CD4-positive, alpha-beta T cell treated with Interleukin-2 at 100 ng/mL for 4 hours (primary cell): ENCODE measurements at places on chromosomes 4 and X.
A peak's percentile ranks its signal among the peaks of the same experiment; 100 is the strongest.

- DNase-seq, result no peak
These were observed 6.4 kb upstream of the RBMX2 start for GRCh38 chrX:130395341-130395740.

DNA sequence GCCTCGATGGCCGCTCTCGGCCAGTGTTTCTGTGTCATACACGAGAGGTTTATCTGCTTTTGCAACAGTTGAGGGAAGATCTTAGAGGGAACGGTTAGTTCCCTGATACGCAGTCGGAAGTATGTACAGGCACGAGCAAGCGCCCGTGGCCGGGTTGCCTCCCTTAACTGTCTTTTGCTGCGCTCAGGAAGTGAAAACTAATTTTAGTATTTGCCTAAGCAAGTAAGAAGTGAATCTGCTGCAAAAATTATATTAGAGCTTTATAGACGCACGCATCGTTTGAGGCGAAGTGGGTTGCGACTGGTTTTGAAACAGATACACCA is 695 bp downstream of the MTM1 start:
- DNase-seq, result no peak

DNA sequence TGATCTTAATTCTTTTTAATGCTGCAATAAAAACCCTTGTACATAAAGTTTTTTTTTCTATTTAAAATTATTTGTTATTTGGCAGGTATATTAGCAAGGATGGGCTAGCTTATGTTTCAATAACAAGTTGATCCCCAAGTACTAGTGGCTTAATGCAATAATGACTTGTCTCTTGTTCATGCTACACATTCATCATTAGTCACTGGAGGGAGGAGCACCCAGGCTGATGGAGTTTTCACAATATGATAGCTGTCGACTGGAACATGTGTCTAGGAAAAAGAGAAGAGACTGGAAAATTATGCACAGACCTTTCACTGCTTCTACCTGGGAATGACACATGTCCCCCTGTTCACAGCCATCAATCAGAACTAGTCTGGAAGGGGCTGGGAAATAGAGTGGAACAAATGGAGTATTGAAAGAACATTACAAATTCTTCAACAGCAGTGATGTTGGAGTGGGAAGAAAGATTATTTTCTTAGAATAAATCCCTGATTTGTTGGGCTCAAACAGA is 387.9 kb upstream of the RPS6KA3 start:
- DNase-seq, result no peak

DNA sequence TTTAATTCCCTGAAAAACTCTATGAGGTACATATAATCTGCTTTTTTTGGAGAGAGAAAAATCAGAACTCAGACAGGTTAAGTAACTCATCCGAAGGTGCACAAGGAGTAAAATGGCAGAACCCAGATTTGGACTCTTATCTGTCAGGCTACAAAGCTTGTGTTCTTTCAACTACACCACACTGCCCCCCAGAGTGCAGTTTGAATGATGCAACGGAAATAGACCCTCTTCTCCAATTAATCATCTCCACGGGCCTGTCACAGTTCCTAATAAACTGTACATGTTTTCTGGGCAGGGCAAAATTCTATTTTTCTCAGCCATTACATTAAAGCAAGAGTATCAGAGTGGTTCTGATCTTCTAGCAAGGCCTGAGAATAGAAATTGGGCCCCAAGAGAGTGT is 35.3 kb upstream of the DCX start:
- no peak for DNase-seq

GRCh38 chrX:55127692-55128091 is 38.9 kb downstream of the PAGE2 start:
- no peak for DNase-seq

DNA sequence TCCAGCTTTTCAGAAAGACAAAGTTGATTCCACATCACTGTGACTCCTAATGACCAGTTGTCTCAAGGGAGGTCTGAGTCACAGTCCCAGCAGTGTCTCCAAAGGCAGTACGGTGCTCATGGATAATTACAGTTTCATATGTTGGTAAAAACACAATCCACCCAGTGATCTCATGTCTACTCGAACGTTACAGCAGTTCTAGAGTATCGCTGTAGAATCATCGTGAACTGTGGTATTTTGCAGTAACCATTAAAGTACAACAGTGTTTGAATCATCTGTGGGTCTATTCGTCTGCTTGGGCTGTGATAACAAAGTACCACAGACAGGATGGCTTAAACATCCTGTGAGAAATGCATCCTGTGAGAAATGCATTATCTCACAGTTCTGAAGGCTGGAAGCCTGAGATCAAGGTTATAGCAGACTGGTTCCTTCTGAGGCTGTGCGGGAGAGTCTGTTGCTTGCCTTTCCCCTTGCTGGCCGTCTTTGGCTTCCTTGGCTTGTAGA is 121.1 kb upstream of the SORBS2 start:
- DNase-seq, result no peak

- no peak for DNase-seq
These were observed 32.5 kb downstream of the HTRA3 start for GRCh38 chr4:8301851-8302730.

- peak; percentile 79 for DNase-seq
These were observed 16.8 kb downstream of the PTTG2 start for GRCh38 chr4:37976991-37977470.

DNA sequence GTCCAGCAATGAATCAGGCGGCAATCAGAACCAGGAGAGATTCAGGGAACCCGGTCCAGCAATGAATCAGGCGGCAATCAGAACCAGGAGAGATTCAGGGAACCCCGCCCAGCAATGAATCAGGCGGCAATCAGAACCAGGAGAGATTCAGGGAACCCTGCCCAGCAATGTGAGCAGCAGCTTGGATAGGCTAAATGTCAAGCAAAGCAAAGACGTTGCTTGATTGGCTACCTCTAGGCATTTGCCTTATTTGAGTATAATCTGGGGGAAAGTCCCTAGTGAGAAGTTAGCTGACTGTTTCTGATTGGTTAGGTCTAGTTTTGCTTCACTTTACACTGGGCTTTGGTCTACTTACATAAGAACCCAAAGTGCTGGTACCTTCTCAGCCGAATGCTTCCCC is 1212.2 kb upstream of the TENM3 start:
- no peak for DNase-seq

DNA sequence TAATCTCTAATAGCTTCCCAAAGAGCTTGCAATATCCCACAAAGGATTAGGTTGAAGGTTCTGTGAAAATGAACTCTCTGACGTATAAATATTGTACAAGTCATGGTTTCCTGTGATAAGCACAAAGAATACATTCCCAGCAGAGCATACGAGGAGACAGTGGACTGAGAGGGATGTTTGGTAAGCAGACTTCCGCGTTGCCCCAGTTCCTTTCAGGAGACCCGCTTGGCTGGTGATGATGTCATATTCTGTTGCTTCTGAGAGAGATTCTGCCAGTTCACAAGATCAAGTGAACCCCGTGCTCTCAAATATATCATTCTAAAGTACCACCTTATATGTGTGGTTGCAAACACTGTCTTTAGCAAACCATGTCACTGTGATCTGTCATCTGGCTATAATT is 323.9 kb upstream of the CASK start:
- DNase-seq, result no peak

DNA sequence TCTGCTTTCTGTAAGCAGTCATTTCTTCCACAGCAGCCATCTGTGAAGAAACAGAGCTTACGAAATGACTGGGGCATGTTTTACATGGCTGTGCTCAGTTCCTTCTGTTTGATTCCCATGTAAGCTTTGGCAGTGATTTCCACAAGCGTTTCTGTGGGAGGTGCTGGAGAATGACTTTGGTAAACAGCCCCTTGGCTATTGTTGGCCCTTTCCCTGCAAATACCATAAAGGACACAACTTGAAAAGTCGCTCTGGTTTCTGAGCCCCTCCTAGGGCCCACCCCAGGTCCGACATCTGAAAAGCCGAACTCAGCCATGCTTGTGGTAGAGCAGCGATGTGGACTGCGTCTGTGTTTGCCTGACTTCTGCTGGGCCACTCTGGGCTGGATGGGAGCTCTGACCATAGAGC is 3.7 kb downstream of the LIMCH1 start:
- DNase-seq, result no peak

DNA sequence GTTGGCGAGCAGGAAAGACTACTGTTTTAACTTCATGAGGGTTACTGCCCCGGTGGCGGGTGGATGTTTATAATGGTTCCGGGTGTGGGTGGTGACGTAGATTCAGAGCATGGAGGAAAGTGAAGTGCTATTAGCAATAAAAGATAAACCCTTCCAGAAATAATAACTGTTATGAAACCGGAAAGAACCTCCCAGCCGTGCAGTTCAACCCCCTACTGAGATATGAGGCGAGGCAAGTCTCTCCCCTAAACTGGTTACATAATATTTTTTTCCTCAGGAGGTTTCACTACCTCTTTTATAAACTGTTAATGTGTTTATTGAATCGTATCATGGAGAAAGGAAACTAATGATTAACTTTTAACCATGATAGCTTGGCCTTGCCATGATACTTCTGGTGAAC is 33.9 kb upstream of the STIM2 start:
- no peak for DNase-seq

DNA sequence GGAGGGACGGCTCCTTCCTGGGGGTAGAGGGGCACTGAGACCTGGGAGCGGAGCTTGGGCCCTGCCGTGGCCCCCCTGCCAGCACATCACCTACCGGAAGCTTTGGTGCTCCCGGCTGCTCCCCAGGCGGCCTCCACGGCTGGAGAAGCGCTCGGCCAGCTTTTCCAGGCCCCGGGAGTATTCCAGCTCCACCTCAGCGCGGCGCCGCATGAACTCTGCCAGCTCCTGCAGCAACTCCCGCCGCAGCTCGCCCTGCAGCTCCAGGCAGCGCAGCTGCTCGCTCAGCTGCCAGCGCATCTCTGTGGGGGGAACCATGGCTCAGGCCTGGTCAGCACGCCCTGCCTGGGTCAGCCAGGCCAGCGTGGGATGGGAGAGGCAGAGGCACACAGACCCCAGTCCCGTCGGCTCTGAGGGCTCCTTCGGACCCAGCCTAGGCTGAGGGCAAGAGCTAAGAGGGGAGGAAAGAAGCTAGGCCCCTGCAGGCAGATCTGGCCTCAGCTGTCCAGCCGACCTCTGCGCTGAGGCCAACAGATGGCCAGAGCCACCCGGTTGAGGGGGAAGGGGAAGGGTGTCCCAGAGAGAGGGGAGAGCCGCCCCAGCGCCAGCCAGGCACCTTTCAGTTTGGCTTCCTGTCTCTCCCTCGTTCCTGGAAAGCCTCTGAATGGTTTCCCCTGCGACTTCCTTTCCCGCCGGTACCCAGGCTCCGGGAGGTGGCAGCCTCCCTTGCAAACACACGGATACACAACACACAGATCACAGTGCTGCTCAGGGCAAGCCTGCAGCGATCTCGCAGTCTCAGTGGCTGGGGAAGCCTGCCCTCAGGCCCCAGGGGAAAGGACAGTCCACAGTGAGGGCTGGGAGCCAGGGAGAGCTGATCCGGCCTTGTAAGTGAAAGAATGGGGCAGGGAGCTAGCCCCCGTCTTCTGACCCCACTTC is 4.3 kb downstream of the ARHGAP4 start:
- DNase-seq, result peak; percentile 16

- DNase-seq, result no peak
These were observed 23.4 kb downstream of the FBXW7 start for GRCh38 chr4:152512483-152512882.

GRCh38 chrX:18647621-18648020 is 24.3 kb downstream of the RS1 start:
- DNase-seq, result no peak

DNA sequence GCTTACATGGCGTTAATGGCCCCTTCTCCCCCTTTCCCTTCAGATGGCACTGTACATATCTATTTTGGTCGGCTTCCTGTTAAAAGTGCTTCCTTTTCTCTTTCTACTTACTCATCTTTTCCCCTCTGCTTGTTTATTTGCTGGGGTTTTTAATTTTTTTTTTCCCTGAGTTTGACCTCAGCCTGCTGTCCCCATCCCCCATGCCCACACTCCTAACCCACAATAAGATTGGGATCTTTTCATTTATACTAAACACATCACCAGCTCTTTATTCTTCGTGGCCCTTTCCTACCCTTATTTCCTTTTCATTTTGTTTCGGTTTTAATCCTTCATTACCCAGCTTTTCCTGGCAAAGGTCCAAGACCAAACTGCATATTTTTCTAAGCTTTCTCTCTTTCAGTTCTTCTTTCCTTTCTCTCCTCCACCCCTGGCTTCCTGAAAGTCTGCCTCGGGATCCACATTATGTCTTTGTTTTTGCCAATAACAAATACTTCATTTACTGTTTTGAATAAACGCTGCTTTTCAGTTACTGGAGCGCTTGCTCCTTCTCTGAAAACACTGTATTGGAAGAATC is 152.0 kb upstream of the USP9X start:
- DNase-seq, result peak; percentile 37

DNA sequence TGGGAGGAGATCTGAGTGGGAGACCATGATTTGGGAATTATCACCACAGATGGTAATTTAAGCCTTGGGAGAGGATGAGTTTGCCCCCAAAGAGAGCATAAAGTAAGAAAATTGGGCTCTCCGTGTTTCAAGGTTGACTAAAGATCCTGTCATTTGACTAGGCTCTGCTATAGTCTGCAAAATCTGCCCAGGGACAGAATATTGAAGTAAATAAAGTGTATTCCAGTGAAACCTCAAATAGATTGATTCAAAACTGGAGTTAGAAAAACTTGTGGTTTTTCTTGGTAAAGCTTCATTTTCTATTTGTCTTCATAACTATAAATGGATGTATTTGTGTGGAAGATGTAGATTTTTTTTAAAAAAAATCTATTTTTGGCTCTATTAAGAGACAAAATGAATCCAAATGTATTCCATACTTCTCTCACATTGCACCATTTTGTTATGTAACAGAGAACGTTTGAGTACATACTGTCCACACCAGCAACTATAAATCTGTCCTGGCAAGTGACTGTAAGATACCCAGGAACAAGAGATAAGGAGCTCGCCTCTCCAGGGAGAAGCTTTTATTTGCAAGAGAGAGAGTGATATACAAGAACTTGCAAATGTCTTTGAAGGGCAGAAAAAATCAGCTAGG is 170.2 kb downstream of the CBR4 start:
- no peak for DNase-seq

GRCh38 chrX:67296395-67296794 is 247.4 kb upstream of the AR start:
- no peak for DNase-seq

- DNase-seq, result no peak
These were observed 221.2 kb downstream of the SLC4A4 start for GRCh38 chr4:71559957-71560571.

DNA sequence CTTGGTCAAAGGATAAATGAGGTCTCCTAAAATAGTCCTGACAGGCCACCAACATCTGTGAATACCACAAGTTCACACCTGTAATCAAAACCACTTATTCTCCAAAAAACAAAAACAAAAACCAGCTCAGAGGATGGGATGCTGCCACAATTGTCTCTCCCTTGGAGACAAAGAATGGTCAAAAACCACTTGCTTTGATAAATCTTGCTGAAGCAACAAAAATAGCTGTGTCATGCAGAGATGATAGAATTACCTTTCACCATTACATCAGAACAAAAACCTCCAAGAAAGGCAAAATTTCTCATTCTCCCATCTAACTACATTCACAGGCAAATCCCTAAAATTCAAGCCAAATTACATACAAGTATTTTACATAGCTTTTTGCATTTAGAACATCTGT is 180.4 kb downstream of the MAML3 start:
- DNase-seq, result no peak

DNA sequence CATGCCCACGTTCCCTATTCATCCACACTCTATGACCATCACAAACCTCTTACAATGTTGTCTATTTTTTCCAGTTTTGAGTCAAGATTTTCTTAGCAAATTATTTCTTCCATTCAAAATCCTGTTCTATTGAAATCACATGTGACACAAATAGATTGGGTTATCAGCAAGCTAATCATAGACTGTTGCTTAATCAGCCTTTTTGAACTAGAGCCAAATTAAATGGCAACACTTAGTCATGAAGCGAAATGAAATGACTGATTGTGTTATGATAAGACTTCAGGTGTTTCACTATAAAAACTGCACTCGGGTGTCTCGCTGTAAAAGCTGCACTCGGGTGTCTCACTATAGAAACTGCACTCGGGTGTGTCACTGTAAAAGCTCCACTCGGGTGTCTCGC is 890.0 kb upstream of the FRG1 start:
- DNase-seq, result no peak
